ENCODE measurements at places on chromosomes 13 and 19. TPM values are rescaled to one million over a fixed set of nuclear protein-coding genes. Genes with fewer than 3 reads are reported as not detected.

GRCh38 chr19:1921825-1922224 lies 16.6 kb downstream of the ADAT3 start:
- no peak for DNase-seq

DNA sequence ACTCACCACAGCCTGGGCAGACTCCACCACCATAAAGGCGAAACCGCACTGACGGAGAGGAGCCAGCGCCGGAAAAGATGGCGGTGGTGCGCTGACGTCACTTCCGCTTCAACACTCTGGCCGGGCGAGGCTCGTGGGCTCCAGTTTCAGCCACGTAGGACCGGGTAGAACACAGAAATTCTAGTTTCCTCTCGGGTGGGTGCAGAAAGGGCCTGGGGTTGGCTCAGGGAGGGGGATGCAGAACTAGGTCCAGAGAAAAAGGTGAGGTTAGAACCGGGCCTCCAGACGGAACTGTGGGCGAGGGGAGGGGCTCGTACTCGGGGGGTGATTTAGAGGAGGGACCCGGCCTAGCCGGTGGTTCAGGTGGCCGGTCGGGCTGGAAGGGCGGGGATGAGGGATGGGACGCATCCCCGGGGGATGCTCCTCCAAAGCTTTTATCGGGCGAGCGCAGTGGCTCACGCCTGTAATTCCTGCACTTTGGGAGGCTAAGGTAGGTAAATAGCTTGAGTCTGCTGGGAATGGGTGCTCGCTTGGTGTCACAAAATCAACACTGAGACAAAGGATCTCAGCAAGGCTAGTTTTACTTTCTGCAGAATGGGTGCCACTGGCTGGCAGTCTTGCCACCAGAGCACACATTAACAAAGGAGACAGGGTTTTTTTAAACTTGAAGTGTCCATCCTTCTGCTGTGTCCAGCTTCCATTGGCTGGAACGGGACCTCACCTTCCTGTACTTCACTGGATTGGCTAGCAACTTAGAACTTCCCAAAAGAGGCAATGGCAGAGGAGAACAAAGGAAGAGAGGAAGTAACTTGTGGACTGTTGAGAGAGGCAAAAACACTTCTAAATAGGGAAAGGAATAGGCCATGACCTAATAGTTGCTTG lies at the start of gene ZNF561:
Gene ZNF561 (minus strand): TSS at position 77 of the 882 bp plus-strand sequence. CDS start 1,776 bp downstream, outside the sequence.
- peak; percentile 88 for DNase-seq

- DNase-seq = no peak
Observed at GRCh38 chr13:114007566-114007965, 33.7 kb upstream of the C13orf46 start.

DNA sequence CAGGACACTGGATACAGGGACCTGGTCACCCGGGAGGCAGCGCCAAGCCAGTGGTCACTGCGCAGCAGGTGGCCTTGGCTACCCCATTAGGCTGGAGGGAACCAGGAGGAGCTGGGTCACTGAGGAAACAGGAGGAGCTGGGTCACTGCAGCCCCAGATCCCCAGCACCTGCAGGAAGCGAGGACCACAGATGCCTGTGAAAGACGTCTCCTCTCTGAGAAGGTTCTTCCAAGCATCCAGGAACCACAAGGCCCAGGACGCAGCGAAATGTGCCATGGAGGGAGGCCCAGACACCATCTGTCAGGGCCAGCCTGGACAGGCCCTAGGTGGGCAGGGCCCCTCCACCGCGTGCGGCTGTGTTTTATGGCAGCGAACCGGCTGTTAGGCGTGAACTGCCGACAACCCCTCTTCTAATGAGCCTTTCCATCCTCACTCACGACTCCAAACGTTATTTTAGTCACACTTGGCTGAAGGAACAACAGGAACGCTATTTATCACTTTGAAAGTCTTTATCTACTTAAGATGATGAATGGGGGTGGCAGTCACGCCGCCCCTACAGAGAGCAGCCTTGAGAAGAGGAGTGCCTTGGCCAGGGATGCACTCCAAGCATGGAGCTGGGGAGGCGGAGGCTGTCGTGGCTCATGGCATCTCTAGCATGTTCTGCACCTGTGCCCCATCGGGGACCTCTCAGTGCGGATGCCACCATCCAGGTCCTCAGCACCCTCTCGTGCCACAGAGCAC lies 53.3 kb downstream of the CEBPG start:
- no peak for DNase-seq

DNA sequence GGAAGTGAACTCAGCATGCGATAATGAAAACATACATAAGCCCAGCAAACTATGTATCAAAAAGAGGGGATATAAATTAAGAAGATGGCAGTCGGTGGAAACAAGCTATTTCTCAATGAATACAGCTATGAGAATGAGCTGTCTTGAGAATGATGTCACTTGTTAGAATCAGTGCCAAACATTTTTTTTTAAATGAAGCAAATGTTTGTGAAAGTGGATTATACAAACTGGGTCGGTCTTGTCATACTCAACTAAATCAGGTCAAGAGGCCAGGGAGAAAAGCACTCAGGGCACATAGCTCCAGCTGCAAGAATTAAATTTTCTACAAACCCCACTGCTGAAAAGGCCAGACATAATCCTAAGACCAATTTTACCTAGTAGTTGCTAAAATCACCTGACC lies 1048.4 kb downstream of the SLITRK1 start:
- no peak for DNase-seq

DNA sequence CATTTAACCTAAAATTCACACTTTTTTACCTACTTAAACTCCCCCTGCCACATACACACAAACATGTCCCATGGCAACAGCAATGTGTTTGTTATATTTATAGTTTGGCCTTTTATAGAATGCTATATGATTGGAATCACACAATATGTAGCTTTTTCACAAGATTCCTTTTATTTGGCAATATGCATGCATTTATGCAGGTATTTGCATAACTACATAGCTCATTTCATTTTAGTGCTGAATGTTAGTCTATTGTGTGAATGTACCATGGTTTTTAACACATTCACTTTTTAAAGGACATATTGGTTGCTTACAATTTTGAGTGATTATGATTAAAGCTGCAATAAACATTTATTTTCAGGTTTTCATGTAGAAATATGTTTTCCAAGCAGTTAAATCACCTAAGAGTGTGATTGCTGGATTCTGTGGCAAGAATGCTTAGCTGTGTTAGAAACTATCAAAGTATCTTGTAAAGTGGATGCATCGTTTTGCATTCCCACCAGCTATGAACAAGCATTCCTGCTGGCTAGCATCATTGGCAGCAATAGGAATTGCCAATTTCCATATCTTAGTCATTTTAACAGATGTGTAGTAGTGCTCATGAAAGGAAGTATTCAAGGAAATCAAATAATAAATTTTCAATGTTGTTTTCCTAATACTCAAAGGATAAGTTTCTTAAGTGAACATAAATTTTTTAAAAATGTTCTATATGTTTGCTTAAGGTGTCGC lies 557.0 kb downstream of the SLITRK1 start:
- DNase-seq = no peak

DNA sequence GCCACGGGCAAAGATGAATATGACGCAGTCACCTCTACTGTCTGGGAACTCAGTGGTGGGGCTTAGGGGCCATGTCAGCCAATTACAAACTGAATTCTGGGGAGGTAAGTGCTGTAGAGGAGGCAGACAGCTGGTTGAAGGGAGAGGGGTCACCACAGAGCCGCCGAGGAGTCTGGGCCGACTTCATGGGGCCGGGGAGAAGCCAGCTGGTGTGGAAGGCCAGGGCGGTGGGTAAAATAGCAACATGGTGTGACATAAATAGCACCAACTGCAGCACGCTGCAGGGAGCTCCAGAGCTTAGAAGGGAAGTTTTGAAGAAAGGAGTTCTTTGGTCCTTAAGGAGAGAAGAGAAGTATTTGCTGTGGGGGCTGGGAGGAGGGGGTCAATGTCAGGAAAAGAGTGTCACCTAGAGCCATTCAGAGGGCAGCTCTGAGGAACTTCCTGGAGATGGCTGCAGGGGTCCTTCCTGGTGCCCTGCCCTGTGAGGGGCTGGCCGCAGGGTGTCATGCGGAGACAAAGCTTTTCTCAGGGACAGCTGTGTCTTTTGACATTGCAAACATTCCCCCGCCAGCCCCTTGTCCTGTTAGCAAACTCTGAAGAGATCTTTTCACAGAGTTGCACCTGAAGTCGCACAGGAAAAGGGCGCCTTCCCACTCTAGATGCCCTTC lies 6.4 kb downstream of the METTL21C start:
- no peak for DNase-seq

DNA sequence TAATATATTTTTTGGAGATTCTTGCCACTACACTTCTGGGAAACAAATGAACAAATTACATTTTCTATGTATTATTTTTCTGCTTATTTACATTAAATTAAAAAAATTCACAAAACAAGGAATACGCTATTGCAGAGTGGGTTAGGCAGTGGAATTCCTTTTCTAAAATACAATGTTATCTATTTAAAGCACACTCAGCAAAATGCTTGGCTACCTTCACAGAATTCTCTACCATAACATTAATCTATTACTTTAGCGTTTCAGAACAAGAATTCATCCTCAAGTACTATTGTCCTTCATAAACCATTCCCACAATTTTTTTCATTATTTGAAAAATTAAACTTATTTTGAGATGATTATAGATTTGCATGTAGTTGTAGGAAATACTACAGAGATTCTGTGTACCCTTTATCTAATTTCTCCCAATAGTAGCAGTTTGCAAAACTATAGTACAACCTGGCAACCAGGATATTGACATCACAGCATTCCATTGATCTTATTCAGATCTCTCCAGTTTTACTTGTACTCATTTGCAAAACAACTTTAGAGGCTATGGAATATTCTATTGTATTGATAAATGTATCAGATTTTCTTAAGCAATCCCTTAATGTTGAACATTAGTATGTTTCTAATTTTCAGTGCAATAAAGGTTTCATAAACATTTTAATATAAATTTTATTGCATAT lies 120.9 kb downstream of the DLEU7 start:
- no peak for DNase-seq

DNA sequence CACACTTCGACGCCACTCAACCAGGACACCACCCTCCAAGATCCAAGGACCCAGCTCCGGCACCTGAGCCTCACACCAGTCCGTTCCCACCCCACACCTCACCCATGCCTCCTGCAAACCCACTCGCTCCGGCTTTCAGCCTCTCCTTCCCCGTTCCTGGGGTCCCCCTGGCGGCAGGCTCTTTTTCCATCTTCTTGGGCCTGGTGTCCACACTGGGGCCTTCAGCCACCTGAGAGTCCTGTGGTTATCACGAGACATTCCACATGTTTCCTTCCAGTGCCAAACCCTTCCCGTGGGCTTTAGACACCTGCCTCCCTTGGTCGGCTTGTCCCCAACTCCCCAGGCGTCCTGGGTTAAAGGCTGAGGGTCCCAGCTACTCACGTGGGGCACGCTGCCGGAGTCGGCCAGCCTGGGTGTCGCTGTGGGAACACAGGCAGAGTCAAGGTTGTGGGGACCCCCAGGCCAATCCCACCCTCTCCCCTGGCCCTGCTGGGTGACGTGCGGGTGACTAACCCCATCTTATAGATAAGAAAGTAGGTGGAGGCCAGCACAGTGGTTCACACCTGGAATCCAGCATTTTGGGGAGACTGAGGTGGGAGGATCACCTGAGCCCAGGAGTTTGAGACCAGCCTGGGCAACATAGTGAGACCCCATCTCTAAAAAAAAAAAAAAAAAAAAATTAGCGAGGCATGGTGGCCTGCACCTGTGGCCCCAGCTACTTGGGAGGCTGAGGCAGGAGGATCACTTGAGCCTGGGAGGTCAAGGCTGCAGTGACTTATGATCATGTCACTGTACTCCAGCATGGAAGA lies 1.9 kb downstream of the JSRP1 start:
- no peak for DNase-seq

GRCh38 chr13:110894086-110894485 lies 20.8 kb downstream of the ANKRD10 start:
- no peak for DNase-seq

GRCh38 chr19:5152767-5153532 lies 184.0 kb downstream of the KDM4B start:
- DNase-seq = no peak

- no peak for DNase-seq
Observed at GRCh38 chr13:37241786-37242185, 136.3 kb upstream of the CSNK1A1L start.

Gene CNN1
- 14.5 TPM for total RNA-seq

Gene FXYD3
- not detected for total RNA-seq
